ENCODE measurements at places on chromosomes 5 and 9.

- DNase-seq = no peak
These were observed 199.4 kb downstream of the ARRDC3 start for GRCh38 chr5:91183743-91184142.

DNA sequence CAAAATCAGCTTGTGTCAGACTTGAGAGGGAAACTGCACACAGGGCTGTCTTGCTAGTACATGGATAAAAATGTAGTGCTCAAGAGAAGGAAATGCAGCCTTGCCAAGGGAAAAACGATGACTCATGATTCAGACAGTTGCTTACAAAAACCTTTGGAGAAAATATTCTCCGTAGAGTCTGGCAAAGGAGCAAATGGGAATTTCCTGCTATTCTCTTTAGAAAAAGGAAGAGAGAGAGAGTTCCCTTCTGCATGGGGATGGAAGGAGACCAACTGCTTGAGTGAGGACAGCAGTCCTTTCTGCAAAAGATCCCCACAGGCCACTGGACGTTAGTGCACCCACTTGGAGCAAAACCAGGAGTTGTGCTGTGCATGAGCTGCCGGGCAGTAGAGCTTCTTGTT is 7.6 kb downstream of the IFNB1 start:
- DNase-seq = no peak

- no peak for DNase-seq
These were observed 9.6 kb upstream of the PLPP1 start for GRCh38 chr5:55544341-55544740.

GRCh38 chr5:85931220-85931619 is 686.5 kb upstream of the COX7C start:
- no peak for DNase-seq

DNA sequence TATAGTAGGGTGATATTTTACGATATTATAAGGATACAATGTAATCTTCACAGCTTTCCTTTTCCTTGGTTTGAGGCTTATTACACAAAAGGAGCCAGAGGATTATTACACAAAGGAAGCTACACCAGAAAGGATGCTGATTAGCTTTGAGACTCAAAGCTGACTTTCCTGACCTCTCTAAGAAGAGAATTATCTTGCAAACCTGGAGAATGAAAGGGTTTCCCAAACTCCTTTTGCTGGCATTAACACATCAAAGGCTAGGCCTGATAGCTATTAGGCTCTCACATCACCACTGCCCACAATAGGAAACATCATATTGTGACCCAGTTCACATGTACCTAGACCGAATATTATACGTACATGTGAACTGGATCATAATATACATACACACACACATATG is 34.2 kb upstream of the CHD1 start:
- DNase-seq = no peak
